Left lobe of liver (tissue), 2 donors: ENCODE measurements at places on chromosomes 6 and 20. TPM values are rescaled to one million over a fixed set of nuclear protein-coding genes. Genes with fewer than 3 reads are reported as not detected.

DNA sequence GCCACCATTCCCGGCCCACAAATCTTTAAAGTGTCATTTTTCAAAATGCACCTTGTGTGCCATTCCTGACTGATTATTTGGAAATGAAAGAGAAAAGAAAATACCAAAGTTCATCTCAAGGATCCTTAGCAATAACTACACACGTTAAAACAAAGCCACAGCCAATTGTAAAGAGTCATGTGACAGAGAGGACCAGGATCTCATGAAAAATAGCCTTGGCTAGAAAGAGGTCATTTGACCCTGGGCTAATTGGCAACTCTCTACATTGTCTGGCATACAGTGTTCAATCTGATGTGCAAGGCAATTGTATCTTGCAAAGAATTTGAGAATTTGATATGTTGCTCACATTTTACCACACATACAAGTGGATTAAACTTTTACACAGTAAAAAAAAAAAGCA, 31.6 kb upstream of the HLA-G start:
- no peak for DNase-seq

Gene MAFB
- total RNA-seq: 35.3 TPM

DNA sequence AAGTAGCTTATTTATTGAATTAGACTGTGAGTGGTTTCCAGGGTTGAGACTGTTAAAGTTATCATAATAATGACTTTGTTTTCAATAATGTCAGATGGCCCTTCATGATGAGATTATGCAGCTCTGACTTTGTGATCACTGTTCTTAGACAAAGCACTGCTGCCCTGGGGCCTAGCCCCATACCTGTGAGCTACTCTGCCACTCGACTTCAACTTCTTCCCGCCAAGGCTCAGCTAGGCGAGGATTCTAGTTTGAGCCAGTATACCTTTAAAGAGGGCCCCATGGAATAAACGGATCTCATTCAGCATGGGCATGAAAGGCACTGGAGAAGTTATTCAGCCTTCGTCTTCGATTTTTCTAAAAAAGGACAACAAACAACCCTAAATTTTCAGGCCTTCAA, 45.0 kb upstream of the INSM1 start:
- no peak for DNase-seq

- no peak for DNase-seq
Observed at GRCh38 chr6:34562350-34562749, 6.2 kb upstream of the SPDEF start.

Gene COL11A2
- 0.55 TPM for total RNA-seq

GRCh38 chr6:5278047-5278446, 16.7 kb downstream of the FARS2 start:
- no peak for DNase-seq

Gene ANKRD6
- 7.1 TPM for total RNA-seq

Gene SPEF1
- 0.10 TPM for total RNA-seq

DNA sequence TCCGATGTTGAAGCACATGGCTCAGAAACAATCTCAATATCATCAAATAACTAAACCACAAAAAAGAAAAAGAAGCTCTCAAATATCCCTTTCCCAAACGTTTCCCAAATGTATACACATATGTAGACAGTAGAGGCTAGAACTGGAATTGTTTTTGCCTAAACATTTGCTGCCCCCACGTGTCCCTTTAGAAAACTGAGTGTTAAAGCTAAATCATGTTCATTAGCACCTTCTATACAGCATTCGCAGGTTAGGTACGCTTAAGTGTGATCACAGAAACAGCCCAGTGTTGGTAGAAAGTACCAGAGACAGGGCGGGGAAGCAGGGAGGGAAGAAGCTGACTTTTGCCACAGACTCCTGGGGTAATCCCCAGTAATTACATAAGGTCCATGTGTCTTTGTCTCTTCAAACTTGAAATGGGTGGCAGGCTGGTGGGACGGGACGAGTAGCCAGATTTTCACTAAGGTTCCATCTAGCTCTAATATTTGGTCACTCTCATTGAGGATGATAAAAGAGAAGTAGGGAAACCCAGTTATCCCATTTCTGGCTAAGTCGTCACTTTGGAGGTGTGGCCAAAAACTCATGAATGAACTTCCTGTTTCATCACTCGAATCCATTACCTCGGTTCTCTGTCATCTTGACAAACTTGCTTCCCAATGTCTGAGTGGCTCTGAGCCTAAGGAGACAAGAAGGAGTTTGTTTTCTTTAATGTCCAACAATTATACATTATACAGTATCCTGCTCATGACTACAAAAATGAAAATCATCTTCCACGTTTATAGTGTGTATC, 15.0 kb upstream of the TFAP2A start:
- no peak for DNase-seq

Gene TMEM244
- not detected for total RNA-seq

Gene SYNGAP1
- 2.5 TPM for total RNA-seq
